ENCODE measurements at places on chromosomes 12 and 14.
A peak's percentile ranks its signal among the peaks of the same experiment; 100 is the strongest.

DNA sequence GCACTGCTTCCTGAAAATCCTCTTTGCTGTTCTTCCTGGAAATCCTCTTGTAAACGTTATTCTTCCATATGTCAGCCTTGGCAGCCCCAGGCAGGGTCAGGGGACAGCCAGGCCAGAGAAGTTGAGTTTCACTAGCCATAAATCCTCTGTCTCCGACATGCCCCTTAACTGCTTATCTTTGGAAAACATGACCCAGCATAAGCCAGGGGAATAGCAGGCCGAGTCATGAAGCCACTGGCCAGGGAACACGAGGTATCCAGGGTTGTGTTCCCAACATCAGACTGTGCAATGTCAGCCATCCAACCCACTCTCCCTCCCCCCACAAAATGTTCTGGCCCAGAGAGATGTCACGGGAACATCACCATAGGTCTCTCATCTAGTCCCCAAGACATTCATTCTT, 453.9 kb downstream of the MED13L start:
- DNase-seq: no peak

- peak; percentile 56 for DNase-seq
Observed at GRCh38 chr12:6927379-6928021, at the start of gene ATN1. Gene ATN1, plus strand, starts transcription at chr12:6927959. Its CDS starts 6,043 bp downstream, at chr12:6934002.

DNA sequence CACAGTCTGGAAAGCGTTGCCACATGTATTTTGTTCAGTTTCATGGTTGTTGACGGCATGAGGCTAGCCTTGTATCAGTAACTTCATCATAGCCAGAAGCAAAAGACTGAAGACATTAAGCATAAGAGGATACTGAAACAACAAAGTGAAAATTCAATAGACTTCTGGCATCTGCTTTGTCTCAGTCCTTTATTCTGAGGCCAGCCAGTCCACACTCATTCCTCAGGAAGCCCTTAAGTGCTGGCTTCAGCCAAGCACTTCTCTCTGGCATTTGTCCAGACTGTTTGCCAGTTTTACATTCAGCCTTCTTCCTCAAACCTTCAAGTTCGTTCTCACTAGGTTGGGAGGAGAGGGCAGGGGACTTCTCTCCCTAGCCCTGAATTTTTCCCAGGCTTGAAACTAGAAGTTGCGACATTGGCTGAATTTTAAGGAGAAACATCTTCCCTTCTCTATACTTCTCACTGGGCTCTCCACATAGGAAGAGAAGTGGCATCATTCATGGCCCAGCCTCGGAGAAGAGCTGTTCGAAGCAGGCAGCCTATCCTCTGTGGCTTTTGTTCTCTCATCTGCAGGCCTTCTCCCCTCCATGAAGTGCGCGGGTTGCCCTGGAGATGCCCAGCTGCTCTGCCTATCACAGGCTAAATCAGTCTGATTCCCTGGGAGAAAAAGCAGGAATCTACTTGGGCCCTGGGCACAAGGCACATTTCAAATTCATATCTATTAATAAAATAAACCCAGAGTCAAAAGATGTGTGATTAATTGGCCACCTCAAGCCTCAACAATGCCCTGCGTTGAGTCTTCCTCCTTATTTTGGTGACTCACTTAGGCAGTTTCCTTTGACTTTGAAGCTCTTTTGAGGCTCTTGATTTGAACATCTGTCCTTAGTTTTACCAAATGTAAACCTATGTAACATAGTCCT, 130.9 kb upstream of the PLEKHA5 start:
- DNase-seq: no peak

GRCh38 chr12:6967651-6968100, 2.8 kb downstream of the PHB2 start:
- DNase-seq: no peak

GRCh38 chr12:55043542-55043941, 23.8 kb downstream of the NEUROD4 start:
- no peak for DNase-seq

GRCh38 chr12:130288691-130289090, 49.0 kb upstream of the PIWIL1 start:
- DNase-seq: no peak

DNA sequence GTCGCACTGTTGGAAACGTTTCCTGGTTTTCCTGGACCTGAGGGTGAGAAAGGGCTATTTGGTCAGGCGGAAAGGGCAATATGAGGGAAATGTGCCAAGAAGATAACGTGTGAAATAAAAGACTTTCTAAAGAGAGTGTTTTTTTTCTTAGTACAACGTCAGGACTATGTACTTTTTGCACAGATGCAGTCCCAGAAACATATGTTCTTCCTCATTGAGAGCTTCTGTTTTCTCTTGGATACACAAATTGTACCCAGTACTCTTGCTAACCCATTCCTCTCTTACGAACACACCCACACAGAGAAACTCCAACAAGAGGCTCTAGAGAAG, 669 bp upstream of the PKP2 start:
- DNase-seq: no peak

All from activated naive CD4-positive, alpha-beta T cell treated with Interleukin-2 at 50 U/mL for 16 hours (primary cell).